Activated CD4-positive, alpha-beta T cell treated with anti-CD3 and anti-CD28 coated beads for 24 hours (primary cell): ENCODE measurements at places on chromosomes 12 and 14.
A peak's percentile ranks its signal among the peaks of the same experiment; 100 is the strongest.

GRCh38 chr12:105831372-105831771, 307.4 kb downstream of the NUAK1 start:
- DNase-seq, result no peak

GRCh38 chr12:15701631-15702156, 87.5 kb downstream of the EPS8 start:
- DNase-seq, result no peak

DNA sequence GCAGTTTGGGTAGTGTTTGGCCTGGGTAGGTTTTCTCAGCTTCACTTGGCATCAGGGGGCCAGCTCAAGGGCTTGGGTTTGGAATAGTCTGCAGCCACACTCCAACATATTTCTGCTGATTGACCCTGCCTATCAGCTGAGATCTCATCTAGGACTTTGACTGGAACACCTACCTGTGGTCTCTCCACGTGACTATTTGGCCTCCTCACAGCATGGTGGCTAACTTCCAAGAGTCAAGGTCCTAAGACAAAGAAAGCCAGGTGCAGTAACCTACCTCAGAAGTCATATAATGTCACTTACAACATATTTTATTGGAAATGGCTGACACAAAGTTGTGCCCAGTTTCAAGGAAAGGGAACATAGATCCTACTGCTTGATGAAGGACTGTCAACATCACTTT, 481.0 kb downstream of the EGLN3 start:
- DNase-seq, result no peak

- DNase-seq, result no peak
Observed at GRCh38 chr14:79820866-79821535, 390.3 kb downstream of the DIO2 start.

DNA sequence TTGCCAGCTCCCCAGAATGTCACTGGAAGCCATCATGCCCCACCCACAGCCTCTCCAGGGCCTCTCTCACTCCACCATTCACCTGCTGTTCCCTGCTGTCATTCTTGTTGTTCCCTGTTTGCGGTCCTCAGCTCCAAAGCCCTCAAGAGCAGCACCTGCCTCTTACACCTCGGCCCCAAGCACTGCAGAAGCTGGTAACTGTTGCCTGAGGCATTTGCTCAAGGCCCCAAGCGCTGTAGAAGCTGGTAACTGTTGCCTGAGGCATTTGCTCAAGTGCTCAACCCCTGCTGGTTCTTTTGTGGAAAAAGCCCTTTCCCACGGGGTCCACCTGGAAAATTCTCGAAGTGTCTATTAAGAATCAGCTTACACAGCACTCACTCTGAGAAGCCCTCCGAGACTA, 78.0 kb downstream of the ARL6IP4 start:
- DNase-seq, result no peak

- DNase-seq, result no peak
Observed at GRCh38 chr12:59030415-59030814, 110.1 kb upstream of the LRIG3 start.

DNA sequence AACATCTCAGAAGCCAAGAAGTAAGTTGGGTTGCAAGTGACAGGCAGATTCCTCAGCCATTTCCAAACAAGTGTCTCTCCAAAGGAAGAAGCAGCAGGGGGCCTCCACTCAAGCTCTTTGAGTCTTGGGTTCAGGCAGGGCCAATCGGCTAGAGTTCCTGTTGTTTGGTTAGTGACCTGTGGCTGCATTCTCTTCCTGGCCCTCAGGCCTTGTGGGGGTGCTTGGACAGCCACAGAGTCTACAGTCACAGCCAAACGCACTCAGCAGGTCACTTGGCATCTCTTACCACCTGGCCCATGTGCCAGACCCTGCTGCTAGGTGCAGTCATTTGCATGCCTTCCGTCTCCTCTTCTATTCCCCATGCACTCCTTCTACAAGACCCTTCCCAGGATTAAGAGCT, 353.9 kb downstream of the GRIN2B start:
- no peak for DNase-seq

DNA sequence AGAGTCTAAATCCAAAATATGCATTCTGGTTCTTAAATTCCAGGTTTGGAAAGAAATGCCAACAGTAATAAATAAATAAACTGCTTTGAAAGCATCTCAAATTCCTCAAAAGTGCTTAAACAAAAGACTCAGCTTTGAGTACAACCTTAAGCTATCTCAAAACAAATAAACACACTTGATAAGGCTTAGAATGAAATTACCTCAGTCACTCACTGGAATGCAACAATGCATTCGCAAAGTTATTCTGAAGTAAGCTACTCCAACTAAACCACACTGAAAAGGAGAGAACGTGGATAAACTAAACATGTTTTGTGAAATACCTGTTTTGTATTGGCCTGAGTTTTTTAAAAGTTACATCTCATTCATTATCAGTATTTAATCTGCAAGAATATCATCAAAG, 1.2 kb downstream of the SPTSSA start:
- DNase-seq, result no peak

GRCh38 chr12:54059668-54060067, 6.0 kb downstream of the HOXC4 start:
- no peak for DNase-seq

GRCh38 chr12:78085542-78086182, 255.0 kb downstream of the NAV3 start:
- no peak for DNase-seq

- no peak for DNase-seq
Observed at GRCh38 chr12:7801460-7801859, 12.3 kb downstream of the NANOG start.

DNA sequence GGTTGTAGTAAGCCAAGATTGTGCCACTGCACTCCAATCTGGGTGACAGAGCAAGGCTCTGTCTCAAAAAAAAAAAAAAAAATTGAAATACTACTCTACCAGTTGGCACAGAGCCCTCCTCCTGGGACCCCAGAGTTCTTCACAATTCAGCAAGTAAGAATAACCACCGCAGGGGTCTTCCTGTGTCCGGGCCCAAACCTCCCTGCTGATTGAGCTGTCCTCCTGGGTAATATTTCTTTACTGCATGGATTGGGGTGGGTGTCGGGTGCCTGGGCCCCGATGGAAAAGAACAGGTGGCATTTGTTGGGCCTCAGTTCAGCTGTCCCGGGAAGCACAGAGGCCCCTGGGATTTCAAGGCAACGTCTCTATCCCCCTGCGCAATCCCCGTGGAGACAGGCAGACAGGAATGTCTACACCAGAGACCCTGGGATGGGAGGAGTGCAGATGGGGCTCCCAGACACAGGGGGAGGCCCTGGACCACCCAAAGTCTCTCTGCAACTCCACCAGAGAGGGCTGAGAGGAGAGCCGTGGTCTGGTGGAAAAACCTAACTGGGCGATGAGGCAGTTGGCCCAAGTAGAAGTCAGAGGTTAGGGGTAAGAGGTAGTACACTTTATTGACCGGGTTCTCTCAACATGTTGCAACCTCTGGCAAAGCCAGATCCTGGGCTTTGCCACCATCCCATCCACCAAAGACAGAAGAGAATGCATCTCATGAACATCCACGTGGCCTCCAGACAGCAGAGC, 32.7 kb upstream of the VPS37B start:
- DNase-seq, result no peak

DNA sequence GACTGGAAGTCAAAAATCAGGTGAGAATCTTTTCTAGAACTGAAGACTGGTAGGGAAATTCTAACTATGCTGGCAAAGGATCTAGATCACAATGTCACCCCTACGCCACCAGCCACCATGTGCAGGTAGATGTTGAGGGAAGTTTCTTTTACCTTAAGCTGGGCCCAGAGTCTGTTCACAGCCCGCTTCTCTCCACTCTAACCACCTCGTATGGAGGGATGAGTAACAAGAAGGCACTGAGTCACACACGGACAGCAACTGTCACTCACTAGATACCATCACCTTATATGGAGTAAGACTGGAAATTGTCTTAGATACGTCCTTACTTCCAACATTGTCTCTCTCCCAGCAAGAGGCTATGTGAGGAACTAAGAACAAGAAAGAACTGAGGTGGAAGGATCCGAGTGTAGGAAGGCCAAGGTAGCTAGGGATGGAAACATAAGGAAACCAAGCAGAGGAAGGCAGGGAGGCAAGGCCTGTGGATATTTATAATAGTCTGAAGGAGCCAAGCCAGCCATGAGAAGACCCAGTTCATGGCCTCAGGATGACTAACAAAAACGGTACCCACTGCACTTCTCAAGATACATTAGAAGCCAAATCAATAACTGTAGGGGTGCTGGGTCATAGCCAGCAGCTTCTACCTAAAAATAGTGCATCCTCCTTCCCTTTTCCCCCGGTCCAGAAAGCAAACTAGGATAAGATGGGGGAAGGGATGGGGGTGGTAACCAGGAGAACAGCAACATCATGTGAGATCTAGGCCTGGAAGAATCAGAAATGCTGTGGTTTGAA, 15.5 kb downstream of the REM2 start:
- no peak for DNase-seq

- DNase-seq, result no peak
Observed at GRCh38 chr12:43841253-43841652, 5.4 kb downstream of the TMEM117 start.

GRCh38 chr12:95218150-95219133, 835 bp downstream of the VEZT start:
- DNase-seq, result peak; percentile 13

GRCh38 chr12:89349814-89350213, 2.5 kb downstream of the DUSP6 start:
- no peak for DNase-seq

DNA sequence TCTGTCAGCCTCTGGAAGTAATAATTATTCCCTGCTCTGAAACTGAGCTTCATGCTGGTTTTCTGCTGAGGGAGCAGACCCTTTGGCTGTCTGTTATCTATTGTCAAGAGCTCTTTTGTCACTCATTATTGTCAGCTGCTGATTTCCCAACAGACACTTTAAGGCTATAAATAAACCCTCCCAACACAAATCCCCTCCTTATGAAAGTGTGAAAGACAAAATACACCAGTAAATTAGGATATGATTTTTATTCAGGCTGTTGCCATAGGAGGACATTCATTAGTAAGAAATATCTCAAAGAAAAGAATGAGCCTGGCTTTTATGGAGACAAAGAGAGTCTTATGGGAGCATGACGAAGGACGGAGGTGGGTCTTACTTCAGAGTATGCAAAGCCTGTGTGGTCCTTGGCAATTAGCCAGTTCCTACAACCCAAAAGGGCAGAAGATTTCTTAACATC, 180.8 kb downstream of the CRADD start:
- no peak for DNase-seq

GRCh38 chr12:113863455-113863845, 102.7 kb downstream of the RBM19 start:
- no peak for DNase-seq

DNA sequence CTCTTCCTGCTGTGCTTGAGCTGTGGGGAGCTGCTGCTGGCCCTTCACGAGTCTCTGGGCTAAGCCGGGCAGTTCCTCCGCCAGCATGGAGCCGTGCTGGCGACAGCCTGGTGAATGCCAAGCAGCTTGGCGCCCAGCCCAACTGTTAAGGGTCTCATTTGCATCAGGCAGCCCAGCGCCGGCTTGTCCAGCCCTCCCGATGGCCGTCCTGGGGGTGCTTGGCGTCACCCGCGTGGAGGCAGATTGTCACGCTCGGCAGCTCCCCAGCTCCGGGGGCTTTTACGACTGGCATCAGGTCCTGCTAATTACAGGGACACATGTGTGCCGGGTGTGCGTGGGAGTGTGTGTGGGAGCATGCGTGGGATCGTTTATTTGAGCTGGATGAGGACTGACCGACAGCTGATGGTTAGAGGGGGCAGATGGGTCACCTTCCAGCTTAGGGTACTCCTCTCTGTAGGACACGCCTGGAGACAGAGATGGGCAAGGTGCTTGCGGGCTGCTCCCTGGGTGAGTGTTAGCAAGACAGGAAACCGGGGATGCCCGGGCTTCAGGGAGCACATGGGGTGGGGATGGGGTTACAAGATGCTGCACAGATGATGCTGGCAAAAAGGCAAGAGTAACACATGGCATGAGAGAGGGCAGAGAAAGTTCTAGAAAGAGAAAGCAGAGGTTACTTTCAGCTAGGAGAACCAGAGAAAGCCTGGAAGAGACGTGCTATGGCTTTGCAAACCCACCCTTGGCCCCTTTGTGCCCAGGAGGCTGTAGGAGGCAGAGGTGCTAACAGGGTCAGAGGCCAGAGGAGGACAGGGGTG, 64.1 kb downstream of the KIF26A start:
- DNase-seq, result no peak

- no peak for DNase-seq
Observed at GRCh38 chr14:95548328-95548929, 13.6 kb downstream of the GLRX5 start.

GRCh38 chr14:103401223-103402214, 16.3 kb downstream of the MARK3 start:
- no peak for DNase-seq

- DNase-seq, result no peak
Observed at GRCh38 chr14:95046711-95047681, 110.3 kb downstream of the DICER1 start.

DNA sequence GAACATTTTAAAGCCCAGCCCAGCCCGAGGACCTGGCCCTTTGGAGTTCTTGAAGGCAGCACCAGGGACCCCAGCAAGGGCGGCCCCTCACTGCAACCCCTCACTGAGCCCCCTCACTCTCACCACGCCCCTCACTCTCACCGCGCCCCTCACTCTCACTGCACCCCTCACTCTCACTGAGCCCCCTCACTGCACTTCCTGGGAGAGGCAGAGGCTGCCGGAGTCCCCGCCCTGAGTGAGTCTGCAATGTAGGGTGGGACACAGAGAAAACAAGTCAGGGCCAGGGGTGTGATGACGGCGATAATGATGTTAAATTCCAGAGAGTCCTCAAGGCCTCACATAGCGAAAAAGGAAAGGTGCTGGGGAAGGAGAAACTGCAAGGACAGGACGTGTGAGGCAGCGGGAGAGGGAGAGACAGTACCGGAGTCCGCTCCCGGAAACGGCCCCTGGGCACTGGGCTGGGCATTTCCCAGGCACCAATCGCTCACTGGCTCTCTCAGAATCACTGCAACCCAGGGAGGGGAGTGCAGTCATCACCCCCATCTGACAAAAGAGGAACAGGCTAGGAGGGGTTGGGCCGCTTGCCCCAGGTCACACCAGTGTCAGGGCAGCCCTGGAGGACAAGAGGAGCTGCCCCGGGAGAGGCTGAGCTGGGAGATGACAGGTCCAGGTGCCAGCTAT, 24.9 kb downstream of the CCDC88C start:
- no peak for DNase-seq

DNA sequence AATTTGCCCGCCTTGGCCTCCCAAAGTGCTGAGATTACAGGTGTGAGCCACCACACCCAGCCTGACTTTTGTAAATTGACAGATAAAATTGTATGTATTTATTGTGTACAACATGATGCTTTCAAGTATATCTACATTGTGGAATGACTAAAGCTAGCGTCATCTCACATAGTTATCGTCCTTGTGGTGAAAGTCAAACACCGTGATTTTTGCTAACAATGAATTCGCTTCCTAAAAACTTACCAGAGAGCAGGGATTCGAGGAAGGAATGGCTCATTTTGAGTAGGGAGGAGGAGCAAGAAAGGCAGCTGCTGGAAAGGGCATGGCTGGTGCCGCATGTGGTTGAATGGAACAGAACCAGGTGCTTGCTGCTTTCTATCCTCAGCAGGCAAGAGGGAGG, 85.4 kb downstream of the LGMN start:
- no peak for DNase-seq

GRCh38 chr14:103084021-103084919, at the start of gene LBHD2:
Gene LBHD2, plus strand, starts transcription at chr14:103084210. Its CDS starts 1,803 bp downstream, at chr14:103086013.
- no peak for DNase-seq
